ENCODE measurements at places on chromosomes 16 and 17. TPM values are rescaled to one million over a fixed set of nuclear protein-coding genes. Genes with fewer than 3 reads are reported as not detected.

The TBC1D3I gene
- total RNA-seq = 0.73 TPM

The STX1B gene
- 0.97 TPM for total RNA-seq

The PPY gene
- total RNA-seq = not detected

The KRTAP2-3 gene
- total RNA-seq = not detected

The C16orf96 gene
- 0.12 TPM for total RNA-seq

The SSTR5 gene
- not detected for total RNA-seq

The KRT24 gene
- not detected for total RNA-seq

The PTX4 gene
- 0.16 TPM for total RNA-seq
